ENCODE measurements at places on chromosomes 7 and 10. TPM values are rescaled to one million over a fixed set of nuclear protein-coding genes. Genes with fewer than 3 reads are reported as not detected.

DNA sequence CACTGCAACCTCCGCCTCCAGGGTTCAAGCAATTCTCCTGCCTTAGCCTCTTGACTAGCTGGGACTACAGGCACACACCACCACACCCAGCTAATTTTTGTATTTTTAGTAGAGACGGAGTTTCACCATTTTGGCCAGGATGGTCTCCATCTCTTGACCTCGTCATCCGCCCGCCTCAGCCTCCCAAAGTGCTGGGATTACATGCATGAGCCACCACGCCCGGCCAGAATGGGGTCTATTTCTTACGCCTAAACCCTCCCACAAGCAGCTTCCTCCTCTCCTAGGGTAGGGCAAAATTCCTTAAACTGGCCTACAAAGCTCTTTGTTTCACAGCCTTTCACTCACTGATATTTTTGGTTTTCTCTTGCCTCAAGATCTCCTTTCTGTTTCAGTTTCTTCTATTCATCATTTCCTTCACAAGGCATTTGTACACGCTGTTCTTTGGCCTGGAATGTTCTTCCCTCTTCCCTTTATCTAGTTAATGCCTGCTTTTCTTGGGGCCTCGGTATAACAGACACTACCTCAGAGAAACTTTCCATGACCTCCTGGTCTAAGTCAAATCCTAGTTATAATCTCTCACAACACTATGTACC, 6.7 kb downstream of the CPEB3 start:
- DNase-seq, result no peak

GRCh38 chr7:47778153-47778661, 170.1 kb downstream of the PKD1L1 start:
- DNase-seq, result peak; percentile 45

DNA sequence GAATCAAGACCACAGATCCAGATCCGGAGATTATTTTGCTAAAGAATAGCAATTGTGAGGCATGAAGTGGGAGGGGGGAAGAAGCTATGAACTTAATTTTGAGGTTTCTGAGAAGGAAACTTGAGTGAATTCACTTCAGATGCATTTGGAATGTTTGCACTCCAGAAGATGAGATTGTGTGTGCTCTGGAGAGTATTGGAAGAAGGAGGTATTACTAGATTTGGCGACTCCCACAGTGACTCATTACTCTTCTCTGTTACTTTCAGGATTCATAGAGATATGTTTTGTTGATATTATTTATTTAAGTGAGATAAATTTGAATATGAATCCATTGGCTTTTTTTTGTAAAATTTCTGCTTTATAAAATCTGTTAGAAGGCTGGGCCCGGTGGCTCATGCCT, 80.7 kb downstream of the ANKRD30A start:
- DNase-seq, result no peak

GRCh38 chr7:47814905-47815613, 133.2 kb downstream of the PKD1L1 start:
- DNase-seq, result peak; percentile 57

- peak; percentile 50 for DNase-seq
These were observed 109.4 kb downstream of the ABLIM1 start for GRCh38 chr10:114548662-114549061.

DNA sequence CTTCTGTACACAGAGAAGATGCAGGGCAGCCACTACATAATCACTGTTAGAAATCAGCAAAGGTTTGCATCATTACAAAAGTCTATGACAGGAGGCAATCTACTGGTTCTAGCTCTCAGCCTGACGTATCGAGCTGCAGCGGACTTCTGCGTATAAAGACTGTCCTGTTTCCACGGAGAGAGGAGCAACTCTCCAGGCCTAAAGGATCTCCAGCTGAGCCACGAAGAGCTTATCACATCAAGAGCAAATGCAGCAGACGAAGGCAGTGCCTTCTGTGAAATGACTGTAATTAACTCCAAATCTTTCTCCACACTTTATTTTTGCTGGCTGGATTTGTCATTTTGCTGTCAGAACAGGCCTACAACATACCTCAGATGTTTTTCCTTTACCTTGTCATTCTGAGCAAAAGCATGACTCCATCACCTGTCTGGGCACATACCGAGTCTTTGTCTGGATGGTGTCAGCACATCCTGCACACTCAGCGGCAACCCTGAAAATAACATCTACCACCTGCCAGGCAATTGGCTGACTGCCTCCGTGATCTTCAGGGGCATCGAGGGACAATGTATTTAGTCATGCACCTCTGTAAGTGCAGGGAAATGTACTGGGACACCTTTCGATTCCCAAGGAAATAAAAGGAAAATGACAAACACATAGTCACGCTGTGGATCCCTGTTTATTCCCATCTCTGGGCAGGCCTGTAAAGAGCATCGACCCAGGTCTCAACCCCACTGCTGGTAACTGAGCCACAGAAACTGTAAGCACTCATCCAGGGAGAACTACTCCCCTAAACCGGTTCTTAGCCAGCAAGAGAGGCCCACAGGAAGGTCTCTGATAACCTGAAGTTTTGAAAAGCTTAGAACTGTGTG, 26.3 kb upstream of the SH3PXD2A start:
- DNase-seq, result no peak

- DNase-seq, result no peak
These were observed 67.2 kb upstream of the AQP1 start for GRCh38 chr7:30844483-30844874.

DNA sequence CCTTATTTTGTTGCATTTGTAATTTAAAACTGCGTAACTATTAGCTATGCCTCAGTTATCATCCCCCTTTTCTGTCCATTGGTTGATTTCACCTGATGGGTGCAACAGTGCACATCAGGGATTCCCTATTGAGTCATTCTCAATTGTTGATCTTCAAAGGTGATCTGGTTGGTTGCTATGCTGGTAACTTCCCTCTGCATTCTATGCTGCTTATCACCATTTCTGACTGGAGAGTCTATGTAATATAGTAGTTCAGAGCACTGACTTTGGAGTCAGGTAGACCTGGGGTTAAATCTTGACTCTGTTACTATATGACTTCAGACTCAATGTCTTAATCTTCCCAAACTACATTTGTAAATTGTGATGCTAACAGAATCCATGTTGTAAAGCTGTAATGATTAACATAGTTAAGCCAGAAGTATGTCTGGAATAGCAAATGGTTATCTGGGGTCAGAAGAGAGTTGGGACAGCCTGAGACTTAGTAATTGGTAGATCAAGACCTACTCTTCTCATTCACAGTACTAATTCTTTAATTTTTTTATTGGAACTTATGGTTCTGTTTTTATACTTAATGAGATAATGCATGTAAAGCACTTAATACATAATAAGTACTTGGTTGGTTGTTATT, 38.1 kb downstream of the EXOC6 start:
- DNase-seq, result no peak

- no peak for DNase-seq
These were observed 133.3 kb downstream of the VPS41 start for GRCh38 chr7:38775506-38776175.

GRCh38 chr7:13188236-13188805, 500.9 kb downstream of the ARL4A start:
- no peak for DNase-seq

DNA sequence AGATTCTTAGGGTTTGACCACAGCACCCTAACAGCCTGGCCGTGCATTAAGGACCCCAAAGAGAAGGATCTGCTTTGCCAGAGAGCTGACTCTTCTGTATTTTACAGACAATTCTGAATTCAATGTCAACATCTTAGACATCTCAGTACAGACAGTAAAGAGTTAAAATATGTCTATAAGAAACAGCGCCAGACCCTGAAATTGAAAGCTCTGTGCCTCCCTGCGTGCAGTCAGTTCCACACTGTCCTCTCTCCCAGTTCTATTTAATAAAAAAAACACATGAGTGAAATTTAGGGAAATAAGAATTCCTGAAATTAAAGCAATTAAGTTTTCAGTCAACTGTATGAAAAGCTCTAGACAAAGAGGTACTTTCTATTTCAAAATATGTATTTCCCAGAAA, 45.1 kb downstream of the MET start:
- no peak for DNase-seq

GRCh38 chr7:24827589-24827988, 70.3 kb upstream of the GSDME start:
- DNase-seq, result peak; percentile 58

DNA sequence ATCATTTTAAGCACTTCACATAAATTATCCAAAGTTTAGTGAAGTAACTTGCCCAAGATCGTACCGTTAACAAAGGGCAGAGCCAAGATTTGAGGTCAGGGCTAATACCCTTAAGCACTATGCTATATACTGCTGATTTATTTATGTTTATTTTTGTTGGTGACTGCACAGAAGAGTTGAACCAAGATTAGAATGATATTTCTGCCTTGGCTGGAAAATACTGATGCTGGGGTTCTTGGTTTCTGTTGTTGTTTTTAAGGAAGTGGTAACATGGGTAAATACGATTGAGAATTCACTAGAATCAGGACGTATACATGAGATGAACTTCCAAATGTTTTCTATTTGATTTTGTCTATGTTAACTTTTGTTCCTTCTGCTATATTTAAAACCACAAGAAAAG, 9.3 kb downstream of the ADD3 start:
- no peak for DNase-seq

DNA sequence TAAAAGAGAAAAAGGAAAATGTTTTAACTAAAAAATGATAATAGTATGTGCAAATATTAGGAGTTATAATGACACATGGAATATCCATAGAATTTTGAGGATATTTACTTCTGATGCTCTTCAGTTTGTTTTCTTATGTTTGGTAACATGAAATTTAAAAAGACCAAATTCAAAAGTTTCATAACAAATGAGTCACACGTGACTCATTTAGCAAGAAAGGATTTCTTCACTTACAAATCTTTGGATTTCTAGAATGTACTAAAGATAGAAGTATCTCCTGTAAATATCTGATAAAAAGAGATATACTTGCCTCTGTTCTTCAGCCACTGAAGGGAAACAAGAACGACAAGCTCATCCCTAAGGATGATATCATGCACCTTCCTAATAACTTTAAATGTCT, 774.5 kb upstream of the LRRTM3 start:
- no peak for DNase-seq

GRCh38 chr10:58385784-58386112, 538 bp downstream of the TFAM start:
- peak; percentile 35 for DNase-seq

GRCh38 chr10:124899151-124899550, 42.8 kb upstream of the ZRANB1 start:
- DNase-seq, result no peak

DNA sequence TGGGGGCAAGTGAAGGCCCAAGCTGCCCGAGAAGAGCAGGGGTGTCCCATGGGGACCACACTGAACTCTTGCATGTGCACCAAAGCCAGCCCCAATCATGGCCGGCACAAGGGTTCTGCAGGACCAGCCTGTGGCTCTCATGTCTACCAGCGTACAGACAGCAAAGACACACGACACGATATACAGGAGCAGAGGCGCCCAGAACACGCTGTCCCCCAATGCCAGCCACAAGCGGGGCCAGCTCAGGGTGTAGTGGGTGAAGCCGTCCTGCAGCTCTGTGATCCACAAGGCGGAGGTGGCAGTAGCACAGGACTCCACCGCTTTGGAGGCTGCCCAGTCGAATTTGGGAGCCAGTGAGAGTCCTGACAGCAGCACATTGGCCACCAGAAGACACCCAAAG, 108.9 kb upstream of the PDSS1 start:
- no peak for DNase-seq

GRCh38 chr7:93902777-93903423, 3.5 kb upstream of the GNGT1 start:
- peak; percentile 53 for DNase-seq

- DNase-seq, result no peak
These were observed 517 bp downstream of the ITGB1 start for GRCh38 chr10:32957341-32958084.

- DNase-seq, result no peak
These were observed 84.6 kb downstream of the CACNB2 start for GRCh38 chr10:18224626-18225445.

DNA sequence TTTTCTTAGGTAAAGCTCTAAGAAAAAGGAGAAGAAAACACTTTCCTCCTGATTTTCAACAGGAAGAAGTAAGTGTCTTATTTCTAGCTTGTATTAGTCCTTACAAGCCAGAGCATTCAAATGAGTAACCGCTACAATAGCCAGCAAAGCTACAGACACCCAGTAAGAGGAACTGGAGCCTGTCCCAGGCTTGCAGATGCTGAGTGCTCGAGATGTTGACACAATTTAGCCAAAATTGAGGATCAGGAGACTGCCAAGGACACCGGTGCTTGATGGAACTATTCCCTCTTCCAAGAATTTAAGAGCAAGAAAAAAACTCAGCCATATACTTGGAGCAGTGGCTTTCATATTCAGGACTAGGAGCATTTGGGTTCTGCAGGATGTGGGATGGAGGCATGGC, 149.3 kb upstream of the DPP6 start:
- DNase-seq, result no peak

GRCh38 chr10:118867768-118868167, 113.0 kb upstream of the CACUL1 start:
- no peak for DNase-seq

DNA sequence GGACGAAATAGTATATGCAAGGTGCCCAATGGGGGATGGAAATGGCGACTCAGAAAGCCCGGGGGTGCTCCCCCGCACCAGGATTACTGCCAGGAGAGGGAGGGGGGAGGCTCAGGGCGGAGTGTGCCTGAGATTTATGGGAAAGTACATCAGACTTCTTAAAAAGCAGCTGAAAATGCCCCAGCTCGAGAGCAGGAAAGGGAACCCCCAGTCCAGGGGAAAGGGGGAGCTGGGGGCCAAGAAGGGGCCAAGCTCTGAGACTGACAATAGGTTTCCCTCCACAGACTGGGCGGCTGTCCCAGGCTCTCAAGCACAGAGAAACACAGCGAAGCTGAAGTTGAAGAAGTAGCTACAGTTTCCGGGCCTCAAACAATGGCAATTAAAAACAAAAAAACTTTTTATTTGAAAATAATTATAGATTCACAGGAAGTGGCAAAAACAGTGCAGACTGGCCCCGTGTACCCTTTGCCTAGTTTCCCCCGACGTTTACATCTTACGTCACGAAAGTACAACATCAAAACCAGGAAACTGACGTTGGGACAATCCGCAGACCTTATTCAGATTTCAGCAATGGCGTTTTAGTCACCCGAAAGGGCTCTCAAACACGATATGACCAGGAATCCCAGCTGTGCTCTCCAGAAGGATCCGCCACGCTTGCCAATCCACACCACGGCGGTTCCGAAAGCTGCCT, 83.9 kb upstream of the FGFR2 start:
- no peak for DNase-seq

OPN1SW gene
- not detected for total RNA-seq

STK31 gene
- 0.07 TPM for total RNA-seq

TEX47 gene
- total RNA-seq, result not detected

BAIAP2L1 gene
- total RNA-seq, result 14.0 TPM

LDB3 gene
- total RNA-seq, result 0.31 TPM

POLR2J3 gene
- 14.1 TPM for total RNA-seq

GALNT17 gene
- total RNA-seq, result not detected

CYP3A7 gene
- total RNA-seq, result not detected

SPDYE18 gene
- total RNA-seq, result not detected

NKX1-2 gene
- total RNA-seq, result 0.22 TPM

All from A172 (cell line).